Right atrium auricular region (tissue), 2 donors: ENCODE measurements at places on chromosomes 11 and 22.
A peak's percentile ranks its signal among the peaks of the same experiment; 100 is the strongest.

- no peak for DNase-seq
Observed at GRCh38 chr11:69022260-69022659, 9.2 kb upstream of the MRGPRF start.

DNA sequence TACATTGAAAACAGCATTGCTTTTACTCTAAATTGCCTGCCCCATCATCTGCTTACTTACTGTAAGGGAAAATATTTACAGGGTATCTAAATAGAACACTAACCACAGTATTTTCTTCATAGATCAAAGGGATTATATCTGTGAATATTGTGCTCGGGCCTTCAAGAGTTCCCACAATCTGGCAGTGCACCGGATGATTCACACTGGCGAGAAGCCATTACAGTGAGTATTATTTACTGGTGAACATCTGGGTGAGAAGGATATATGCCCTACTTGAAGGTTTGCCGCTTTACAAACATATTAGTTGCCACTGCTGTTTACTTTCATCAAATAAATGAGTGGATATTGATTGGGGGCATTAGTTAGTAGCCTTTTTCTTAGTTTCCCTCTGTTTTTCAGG lies 5.9 kb upstream of the CNTF start:
- DNase-seq: peak; percentile 66

- DNase-seq: no peak
Observed at GRCh38 chr11:47105541-47105940, 71.1 kb downstream of the ARFGAP2 start.

- no peak for DNase-seq
Observed at GRCh38 chr11:65895482-65895981, 4.7 kb downstream of the FOSL1 start.
